IPS-NIHi11 (cell line): ENCODE measurements at places on chromosomes 11 and 22.

GRCh38 chr11:34242037-34242625 lies 115.7 kb downstream of the ABTB2 start:
- DNase-seq, result no peak

GRCh38 chr11:70700871-70701270 lies 302.5 kb downstream of the CTTN start:
- DNase-seq, result no peak

DNA sequence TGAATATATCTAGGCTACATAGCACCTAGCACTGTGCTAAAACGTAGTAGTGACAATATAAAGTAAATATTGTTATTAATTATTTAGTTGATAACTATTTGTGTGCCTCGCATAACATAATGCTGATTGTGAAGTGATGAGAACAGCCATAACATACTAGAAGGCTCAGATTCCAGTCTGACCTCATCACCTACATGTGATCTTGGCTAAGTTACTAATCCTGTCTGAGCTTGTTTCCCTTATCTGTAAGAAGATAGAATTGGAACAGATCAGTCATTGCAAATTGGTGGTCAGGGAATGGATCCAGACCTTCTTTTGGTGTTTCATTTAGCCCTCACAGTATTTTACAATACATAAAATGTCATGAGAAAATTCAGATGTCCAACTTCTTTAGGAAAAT lies 103.4 kb upstream of the SEZ6L start:
- no peak for DNase-seq

DNA sequence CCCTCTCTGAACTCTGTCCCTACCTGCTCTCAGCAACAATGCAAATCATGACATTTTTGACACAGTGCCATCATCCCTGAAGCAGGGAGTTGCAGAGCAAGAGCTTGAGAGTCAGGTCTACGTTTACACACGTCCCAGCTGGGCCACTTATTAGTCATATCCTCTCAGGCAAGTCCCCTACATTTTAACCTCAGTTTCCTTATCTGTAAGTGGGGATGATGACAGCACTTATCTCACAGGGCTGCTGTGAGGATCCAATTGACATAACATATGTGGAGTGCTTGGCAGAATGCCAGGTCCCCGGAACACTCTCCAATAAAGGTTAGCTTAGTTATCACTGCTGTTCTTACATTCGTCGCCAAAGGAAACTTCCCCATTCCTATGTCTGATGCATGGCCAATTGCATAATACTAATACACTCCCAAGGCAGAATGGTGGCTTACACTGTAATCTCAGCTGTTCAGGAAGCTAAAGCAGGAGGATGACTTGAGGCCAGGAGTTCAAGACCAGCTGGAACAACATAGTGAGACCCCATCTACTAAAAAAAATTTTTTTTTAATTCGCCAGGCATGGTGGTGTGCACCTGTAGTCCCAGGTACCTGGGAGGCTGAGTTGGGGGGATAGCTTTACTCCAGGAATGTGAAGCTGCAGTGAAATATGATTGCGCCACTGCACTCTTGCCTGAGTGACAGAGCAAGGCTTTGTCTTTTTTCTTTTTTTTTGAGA lies 16.6 kb downstream of the ASCC2 start:
- no peak for DNase-seq

- no peak for DNase-seq
Observed at GRCh38 chr11:109041876-109042275, 377.0 kb downstream of the DDX10 start.

- DNase-seq, result peak; percentile 61
Observed at GRCh38 chr22:28029201-28029948, 110.3 kb upstream of the PITPNB start.
